AG09309 (cell line): ENCODE measurements at places on chromosomes 1 and 21.

- DNase-seq: no peak
These were observed 5.7 kb downstream of the KCNN3 start for GRCh38 chr1:154864189-154864975.

GRCh38 chr1:93616996-93617669, 64.5 kb downstream of the BCAR3 start:
- DNase-seq: no peak

DNA sequence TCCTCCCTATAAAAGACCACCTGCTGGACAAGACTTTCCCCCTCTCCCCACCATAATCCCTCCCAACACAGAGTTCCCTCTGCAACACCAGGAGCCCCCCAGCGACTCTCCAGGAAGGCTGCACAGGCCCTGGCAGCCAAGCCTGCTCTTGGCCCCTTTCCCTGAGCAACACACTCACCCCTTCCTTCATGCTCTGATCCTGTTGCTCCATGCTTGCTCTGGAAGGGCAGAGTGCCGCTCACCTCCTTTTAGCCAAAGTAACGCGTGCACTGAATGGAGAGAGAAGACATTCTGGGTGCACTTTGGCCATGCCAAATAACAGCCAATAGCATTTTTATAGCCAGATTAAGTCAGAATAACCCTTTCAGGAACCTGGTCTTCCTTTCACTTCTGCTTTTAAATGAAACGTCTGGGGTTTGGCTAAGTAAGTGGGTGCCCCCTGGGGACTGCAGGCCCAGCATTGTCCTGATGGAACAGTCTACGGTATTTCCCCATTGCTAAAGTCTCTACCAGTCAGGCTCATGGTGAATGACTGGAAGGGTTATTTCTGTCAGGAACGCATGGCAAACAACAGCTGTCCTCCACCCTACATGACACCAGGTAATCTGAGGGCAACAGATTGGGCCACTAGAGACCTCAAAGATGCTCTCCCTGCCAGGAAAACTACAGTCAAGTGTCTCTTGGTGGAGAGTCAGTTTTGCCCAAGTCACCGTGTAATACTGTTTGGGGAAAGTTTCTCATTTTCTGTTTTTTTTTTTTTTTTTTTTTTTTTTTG, at the start of gene SLC2A5:
SLC2A5 (minus strand) TSS at position 310 of the 775 bp plus-strand sequence; CDS start at position 211, 99 bp downstream.
- no peak for DNase-seq

GRCh38 chr1:30814292-30814691, 56.7 kb upstream of the LAPTM5 start:
- no peak for DNase-seq

- DNase-seq: no peak
These were observed 37.0 kb upstream of the KCNA10 start for GRCh38 chr1:110555807-110556470.

- no peak for DNase-seq
These were observed at the start of gene KLHL17 for GRCh38 chr1:960363-961131. KLHL17 (plus strand) TSS chr1:960584; CDS start chr1:960694, 110 bp downstream.

DNA sequence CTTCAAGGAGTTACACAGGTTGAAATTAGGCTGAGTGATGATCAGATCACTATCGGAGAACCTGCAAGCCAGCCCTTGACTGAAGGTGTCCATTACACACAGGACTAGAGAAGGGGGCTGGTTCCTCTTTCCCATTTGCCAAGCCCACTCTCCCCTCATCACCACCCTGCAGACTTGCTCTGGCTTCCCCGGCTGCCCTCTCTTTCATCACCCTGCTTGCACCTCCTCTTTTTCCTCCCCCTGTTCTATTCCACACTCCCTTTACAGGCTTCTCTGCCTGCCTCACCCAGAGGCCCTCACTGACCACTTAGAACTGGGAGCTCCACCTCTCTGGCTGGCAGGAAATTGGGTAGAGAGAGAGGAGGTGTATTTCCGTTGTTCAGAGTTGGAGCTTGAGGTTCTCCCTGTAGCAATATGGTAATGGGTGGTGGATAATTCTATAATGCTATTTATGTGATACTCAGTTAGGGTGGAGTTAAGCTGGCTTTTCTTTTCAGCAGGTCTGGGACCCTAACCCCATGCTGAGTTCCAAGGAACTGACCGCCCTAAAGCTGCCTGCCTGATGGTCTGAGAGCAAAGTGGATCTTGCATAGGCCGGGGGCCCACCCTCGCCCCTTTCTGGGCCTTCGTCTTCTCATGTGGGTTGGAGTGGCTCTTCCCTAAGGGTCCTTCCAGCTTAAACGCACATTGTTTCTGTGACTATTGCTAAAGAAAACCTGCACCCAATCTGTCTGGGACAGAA, 111.8 kb upstream of the ADAR start:
- no peak for DNase-seq

DNA sequence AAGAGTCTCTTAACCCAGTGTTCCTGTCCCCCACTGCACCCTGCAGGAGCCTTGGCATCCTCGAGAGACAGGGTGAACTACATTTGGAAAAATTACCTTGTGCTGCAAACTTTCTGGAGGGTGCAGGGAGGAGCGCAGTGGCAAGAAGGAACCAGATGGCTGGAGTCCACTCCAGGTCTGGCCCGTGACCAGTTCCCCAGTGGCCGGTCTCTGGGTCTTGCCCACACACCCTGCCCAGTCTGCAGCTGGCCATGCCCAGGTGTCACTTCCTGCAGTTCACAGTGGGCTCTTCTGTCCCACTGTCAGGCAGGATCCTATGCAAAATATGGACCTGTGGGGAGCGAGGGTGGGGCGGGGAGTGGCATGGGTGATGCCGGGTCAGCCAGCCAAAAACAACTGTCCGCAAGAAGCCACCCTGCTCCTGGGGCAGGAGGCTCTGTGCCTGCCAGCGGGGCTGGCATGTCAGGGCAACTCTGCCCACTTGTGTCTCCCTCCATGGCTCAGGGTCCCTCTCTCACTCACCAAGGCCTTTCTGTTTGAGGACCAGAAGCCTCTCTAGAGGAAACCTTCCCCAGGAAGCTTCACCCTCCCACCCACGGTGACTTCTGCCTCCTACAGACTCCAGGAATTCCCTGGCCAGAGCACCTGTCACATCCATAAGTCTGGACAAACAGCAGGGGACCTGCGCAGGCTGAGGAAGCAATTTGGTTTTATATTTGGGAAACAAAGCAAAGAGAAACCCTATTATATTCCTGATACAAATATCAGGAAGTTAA, 55.6 kb downstream of the KIF21B start:
- no peak for DNase-seq

DNA sequence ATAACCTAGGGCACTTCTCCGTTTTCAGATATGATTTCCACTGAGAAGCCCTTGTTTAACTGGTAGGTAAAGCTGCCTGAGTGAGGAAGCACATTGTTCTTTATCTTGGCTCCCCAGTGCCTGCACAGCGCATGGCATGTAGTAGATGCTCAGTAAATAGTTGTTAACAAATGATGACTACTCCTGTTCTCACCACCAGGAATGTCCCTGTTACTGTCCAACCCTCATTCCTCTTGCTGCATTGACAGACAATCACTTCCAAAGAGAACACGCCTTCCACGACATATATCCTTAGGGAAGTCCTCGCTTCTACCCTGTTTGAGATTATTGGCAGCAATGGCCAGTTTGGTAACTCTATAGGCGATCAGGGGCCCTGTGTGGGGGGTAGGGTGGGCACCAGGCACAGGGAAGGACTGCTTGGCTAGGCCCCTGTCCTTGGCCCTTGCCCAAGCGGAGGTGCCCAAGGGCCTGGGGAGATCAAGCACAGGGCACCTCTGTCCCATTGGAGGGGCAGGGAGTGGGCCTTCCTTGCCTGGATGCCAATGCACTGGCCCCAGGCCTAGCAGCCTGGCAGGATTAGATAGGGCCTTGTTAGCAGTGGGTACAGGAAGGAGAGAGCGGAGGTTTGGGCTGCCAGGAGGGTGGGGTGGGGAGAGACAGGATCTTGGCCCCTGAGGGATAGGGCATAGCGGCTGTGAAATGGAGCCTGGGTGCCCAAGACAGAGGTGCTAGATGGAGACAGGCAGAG, 10.2 kb downstream of the NES start:
- no peak for DNase-seq

DNA sequence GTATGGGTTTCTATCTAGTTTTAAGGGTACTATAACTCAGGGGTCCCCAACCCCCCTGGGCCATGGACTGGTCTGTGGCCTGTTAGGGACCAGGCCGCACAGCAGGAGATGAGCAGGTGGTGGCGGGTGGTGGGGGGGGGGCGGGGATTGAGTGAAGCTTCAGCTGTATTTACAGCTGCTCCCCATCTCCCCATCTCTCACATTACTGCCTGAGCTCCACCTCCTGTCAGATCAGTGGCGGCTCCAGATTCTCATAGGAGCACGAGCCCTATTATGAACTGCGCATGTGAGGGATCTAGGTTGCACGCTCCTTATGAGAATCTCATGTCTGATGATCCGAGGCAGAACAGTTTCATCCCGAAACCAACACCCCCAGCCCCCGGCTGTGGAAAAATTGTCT, 95.1 kb upstream of the SLC45A1 start:
- DNase-seq: no peak

DNA sequence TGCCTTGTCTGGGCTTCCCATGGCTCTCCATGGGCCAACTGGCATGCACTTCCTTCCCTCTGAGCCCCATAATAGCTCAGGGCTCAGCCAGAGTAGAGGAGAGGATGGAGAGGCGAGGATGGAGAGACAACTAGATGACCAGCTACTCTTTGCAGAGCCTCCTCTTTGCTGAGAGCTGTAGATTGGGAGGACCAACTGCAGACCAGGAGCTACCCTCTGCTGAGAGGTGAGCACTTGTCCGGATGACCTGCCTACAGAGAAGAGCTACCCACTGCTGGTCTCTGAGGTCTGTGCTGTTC, 58.0 kb upstream of the ETV3 start:
- no peak for DNase-seq
